Brain (organoid and tissue), 16 donors: ENCODE measurements at places on chromosomes 6 and 20.
A peak's percentile ranks its signal among the peaks of the same experiment; 100 is the strongest.

GRCh38 chr6:36754582-36755434 lies 57.2 kb downstream of the RAB44 start:
- DNase-seq: no peak

- no peak for DNase-seq
Observed at GRCh38 chr6:87407561-87407900, 241 bp upstream of the CFAP206 start.

DNA sequence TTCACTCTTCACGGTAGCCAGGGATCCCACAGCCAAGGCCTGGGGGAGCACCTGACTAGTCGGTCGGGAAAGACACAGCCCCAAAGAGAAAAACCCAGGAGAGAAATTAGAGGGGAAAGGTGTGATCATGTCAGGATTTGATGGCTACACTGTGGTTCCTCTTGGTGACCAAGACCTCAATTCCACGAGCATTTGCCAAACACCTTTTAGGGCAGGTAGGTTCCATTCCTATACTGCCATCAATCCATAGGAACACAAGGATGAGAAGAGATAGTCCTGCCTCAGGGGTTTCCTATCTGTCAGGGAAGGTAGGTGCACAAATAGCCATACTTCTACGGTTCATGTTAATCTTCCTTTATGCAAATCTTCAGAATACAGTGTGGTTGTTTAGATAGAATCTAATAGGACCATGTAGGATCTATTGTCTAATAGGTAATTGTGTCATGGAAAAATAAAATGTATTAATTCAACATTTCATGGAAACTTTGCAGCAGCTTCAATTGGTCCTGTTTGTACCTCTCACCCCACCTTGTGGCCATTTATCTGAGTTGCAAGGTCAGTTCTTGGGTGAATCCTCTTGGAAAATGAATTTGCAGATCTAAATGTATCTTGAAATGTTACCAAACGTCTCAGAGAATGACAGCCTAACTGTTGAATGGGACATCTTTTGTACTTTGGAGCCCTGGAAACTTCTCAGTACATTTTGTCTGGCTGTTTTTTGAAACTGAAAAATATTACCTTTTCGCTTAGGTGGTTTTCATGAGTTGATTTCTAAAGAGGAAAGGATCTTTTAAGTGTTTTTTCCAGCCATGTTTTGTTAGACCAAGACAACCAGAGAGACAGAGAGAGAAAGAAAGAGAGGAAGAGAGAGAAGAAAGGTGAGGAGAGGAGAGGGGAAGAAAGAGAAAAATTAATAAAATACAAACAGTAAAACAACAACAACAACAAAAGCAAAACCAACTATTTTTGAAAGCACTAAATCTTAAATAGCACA lies 33.7 kb upstream of the IYD start:
- DNase-seq: peak; percentile 87

- DNase-seq: no peak
Observed at GRCh38 chr20:10094566-10095173, 59.9 kb downstream of the ANKEF1 start.

DNA sequence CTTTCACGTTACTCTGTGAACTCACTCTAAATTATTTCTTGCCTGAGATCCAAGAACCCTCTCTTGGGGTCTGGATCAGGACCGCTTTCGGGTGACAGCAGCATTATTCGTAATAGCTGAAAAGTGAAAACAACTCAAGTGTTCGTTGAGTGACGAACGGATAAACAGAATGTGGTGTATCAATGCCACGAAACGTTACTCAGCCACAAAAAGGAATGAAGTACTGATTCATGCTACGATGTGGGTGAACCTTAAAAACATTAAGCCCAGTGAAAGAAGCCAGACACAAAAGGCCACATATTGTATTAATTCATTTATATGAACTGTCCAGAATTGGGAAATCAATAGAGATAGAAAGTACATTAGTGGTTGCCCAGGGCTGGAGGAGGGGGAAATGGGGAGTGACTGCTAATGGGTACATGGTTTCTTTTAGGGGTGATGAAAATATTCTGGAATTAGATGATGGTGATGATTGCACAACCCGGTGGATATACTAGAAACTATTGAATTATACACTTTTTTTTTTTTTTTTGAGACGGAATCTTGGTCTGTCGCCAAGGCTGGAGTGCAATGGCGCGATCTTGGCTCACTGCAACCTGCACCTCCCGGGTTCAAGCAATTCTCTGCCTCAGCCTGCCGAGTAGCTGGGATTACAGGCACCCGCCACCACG lies 8.4 kb downstream of the PTGIS start:
- no peak for DNase-seq

GRCh38 chr20:24619212-24619611 lies 149.8 kb downstream of the SYNDIG1 start:
- no peak for DNase-seq

DNA sequence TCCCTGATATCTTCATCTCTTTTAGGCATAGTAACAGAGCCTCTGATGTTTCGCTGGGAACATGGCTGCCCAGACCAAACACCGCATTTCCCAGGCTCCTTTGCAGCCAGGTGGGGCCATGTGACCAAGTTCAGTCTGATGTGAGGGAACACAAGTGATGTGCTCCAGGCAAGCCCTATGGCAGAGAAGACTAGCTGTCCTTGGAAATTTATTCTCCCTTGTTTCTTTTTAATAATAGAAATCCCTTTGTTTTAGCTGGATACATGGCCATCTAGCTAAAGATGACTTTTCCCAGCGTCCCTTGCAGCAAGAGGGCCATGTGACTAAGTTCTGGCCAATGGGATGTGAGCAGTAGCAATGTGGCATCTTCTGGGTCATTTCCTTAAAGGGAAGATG lies 30.8 kb downstream of the SLC2A10 start:
- no peak for DNase-seq

DNA sequence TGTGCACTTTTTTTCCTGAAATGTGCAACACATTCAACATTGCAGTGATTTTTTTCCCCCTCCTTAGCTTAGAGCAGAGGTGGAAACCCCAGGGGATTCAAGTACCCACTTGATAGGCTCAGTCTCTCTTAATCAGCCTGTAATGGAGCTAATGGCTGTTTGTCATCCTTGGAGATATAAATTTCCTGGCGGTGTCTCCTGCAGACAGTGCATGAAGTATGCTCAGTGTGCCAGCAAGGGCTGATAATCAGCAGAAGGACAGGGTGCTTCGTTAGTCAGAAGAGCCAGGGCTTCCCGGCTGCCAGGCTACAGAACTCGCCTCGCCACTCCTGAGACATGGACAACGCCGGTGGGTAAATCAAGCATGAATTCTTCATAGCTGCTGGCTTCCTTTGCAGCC lies 69.8 kb upstream of the PHACTR2 start:
- peak; percentile 75 for DNase-seq

DNA sequence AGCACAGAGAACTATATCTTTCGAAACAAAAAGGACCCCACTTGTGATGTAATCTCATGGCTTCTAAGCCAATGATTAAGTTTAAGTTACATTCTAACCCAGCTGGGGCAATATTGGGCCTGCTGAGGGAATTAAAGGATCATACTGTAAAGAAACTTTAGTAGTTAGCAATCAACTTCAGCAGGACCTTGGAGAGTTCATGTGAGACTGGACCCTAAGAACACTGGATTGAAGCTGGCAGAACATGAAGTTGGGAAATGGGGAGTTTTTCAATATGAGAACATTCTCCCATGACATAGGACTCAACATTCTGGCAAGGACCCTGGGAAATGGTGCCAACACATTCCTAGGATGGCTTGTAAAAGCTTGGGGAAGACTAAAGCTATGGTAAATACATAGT lies 516.2 kb downstream of the PKHD1 start:
- DNase-seq: no peak
